Activated T-helper 2 cell treated with anti-CD3 and anti-CD28 coated beads, Interferon-gamma antibody, Interleukin-2, Interleukin-4, amounts not matched to agents 10 μg/mL and 5 μg/mL and 100 μg/mL, durations not matched to agents 14 hours and 24 hours and 36 hours (primary cell): ENCODE measurements at places on chromosomes 3 and 15.
A peak's percentile ranks its signal among the peaks of the same experiment; 100 is the strongest.

- DNase-seq = no peak
These were observed 352.8 kb upstream of the SEMA6D start for GRCh38 chr15:47364230-47365141.

- no peak for DNase-seq
These were observed 100.5 kb downstream of the WDR72 start for GRCh38 chr15:53658827-53659555.

GRCh38 chr15:76100361-76100760 is 40.6 kb downstream of the TMEM266 start:
- DNase-seq = no peak

DNA sequence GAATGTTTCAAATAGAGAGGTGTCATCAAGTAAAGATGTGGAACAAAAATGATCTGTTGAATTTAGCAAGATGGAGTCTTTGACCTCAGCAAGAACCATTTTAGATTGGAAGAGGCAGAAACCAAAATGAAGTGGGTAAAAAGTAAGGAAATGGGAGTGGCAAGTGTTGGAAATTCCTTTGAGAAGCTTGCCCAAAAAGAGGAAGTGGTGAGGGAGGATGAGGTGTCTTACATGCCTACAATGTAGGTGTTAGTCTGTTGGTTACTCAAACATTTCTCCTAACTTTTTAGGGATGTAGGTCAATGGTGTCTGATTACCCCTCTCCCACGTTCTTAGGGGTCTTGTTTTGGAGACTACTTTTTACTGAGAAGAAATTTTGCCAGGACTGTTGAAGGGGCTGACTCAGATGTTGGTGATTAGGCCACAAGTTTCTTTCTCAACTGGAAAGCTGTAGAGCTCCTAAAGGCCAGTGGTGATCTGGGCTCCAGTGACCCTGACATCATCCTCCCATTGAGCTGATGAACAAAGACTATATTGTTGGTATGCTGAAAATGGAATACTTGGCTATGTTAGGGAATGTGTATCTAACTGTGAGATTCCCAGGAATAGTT is 5.1 kb downstream of the PPP2R3A start:
- DNase-seq = no peak

DNA sequence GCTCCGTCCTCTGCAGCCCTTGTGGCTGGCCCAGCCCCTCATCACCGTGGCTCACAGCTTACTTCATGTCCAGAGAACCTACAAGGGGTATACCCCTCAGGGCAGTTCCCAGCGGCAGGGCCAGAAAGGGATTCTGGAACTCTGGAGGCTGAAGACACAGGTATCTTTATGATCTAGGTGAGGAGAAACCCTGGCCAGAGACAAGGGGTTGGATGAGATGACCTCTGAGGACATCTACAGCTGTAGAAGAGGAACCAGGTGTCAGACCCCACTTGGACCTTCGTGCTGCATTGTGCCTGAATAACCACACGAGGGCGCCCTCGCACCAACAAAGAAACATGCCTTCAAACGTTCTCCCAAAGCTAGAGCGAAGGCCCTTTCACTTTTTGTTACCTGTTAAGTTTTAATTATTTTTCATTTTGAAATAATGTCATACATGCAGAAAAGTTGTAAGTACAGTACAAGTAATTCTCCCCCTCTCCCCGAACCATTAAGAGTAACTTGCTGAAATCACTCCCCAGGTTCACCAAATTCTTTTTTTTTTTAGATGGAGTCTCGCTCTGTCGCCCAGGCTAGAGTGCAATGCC is 118.7 kb upstream of the SMAD3 start:
- DNase-seq = peak; percentile 63

DNA sequence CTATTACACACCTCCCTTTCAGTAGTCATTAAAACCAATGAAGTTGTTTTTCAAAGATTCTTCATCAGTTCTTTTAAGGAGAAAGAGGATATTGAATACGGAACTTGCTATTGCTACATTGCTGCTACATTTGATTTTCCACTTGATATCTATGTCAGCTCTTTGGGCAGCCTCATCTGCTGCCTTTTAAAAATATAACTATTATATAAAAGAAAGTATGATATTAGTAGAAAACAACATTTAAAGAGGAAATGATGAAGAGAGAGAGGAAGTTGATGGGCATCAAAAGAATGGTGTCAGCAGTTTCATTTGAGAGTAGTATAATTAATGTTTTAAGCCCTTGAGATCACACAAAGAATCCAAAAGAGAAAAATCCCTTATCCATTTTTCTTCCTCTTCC is 171.4 kb downstream of the NFKBIZ start:
- no peak for DNase-seq

- no peak for DNase-seq
These were observed 62.9 kb downstream of the ATG7 start for GRCh38 chr3:11335056-11335608.

DNA sequence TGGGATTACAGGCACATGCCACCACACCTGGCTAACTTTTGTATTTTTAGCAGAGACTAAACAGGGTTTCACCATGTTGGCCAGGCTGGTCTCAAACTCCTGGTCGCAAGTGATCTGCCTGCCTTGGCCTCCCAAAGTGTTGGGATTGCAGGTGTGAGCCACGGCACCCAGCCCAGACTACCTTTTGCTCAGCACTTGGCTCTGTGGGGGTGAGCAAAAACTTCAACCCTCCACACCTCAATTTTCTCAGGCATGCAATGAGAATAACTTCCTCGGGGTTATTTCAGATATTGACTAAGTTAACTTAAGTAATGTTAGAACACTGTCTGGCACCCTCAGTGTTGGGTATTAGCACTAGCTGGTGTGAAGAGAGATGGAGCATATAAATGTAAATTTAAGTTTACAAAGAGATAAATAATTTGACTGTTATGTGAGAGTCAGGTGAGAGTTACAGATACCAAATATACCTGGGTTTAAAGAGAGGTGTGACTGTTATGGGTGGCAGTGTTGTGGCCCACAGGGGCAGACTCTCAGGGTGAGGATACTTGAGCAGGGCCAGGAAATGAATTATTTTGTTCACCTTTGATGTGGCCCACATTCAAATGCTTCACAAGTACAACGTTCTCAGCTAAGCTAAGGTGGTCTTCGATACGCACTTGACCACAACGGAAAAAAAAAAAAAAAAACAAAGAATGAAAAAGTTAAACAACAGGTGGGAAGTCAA is 29.0 kb downstream of the CPOX start:
- no peak for DNase-seq

GRCh38 chr3:121482660-121483059 is 63.1 kb downstream of the POLQ start:
- DNase-seq = no peak

DNA sequence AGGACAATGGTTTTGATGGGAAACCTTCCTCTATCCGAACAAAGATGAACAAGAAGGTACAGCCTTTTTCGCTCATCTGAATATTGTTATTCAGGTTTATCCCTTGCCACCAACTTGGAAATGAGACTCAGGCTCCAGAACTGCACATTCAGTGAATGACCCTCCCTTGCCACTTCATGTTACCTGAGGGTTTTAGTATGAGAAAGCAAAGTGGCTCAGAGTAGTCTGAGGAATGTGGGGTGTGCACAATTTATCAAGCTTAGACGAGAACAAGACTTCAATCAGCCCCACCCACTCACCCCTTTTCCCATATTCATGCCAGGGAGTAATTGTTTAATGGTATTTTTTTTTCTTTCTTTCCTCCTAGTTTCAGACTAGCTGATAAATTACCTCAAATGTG is 265.3 kb upstream of the POU1F1 start:
- no peak for DNase-seq
